ENCODE measurements at places on chromosomes 6 and 20.

GRCh38 chr6:49806145-49806544 lies 19.1 kb upstream of the PGK2 start:
- DNase-seq = no peak

- DNase-seq = no peak
Measured at GRCh38 chr6:115891750-115892149, 168.9 kb downstream of the FRK start.

DNA sequence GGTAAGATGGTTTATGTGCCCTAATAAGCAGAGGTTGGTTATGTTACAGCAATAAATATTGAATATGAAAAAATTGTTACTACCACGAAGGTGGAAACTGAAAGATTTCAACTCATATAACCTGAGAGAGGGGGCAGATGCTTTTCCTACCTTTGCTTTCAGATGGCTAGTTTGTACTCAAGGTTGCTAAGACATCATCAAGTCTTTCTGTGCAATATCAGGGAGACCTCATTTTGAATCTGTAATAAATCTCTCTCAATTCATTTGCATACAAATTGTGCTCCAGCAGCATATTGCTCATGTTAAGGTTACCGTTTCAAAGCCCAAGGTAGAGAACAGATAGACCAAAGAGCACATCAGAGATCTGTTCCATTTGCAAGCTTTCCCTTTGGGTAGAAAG lies 220.4 kb downstream of the KHDC1L start:
- DNase-seq = no peak

- no peak for DNase-seq
Measured at GRCh38 chr20:9160331-9160730, 91.4 kb downstream of the PLCB4 start.

GRCh38 chr6:110635096-110635495 lies 158.7 kb upstream of the SLC22A16 start:
- DNase-seq = no peak

DNA sequence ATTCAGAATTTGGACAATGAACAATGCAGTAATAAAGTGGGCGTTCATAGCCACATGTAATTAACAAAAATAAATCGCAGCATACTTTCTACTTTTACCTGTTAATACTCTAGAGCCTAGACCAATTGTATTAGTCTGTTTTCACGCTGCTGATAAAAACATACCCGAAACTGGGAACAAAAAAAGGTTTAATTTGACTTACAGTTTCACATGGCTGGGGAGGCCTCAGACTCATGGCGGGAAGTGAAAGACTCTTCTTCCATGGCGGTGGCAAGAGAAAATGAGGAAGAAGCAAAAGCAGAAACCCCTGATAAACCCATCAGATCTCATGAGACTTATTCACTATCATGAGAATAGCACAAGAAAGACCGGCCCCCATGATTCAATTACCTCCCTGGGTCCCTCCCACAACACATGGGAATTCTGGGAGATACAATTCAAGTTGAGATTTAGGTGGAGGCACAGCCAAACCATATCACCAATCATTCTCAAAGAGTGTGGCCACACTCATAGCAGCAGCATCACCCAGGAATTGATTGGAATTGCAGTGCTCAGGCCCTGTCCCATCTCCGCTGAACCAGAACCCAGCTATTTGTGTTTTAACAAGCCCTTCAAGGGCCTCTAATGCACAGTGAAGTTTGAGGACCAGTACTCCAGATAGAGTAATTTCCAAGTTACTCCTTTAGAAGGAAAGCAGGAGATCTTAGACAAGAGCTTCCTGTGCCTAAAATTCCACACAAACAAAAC lies 650.0 kb downstream of the KIF16B start:
- no peak for DNase-seq

DNA sequence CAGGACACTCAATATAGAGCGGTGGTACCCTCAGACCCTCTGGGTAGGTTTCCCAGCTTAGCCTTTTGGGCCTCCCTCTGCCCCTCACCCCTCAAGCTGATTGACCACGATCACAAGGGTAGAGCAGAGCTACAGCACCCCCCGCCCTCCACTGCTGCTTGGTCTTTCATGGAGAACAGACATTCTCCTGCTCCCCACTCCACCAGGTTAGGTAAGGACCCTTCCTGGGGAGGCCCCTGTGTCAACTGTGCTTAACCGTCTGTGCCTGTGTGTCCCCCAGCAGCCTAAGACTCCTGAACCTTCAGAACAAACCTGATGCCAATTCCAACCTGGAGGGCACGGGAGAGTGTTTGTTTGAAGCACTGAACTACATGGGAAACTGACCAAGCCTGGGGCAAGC lies 11.8 kb downstream of the MYH7B start:
- no peak for DNase-seq

DNA sequence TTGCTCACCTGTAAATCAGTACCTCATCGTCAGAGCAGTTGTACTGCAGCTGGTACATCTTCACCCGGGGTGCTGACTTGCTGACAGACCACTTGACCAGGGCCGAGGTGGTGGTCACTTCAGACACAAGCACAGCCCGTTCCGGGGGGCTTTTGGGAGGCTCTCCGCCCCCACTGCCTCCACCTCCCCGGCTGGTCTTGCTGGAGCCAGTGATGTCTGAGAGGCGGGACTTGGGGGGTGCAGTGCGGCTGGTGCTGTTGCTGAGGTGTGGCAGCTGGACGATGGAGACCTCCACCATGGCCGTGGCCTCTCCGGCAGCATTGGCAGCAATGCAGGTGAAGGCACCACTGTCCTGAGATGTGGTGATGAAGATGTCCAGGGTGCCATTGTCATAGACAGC lies 155.5 kb downstream of the LRFN2 start:
- DNase-seq = no peak

GRCh38 chr20:38113401-38114325 lies 51.4 kb downstream of the TGM2 start:
- DNase-seq = peak; percentile 42

DNA sequence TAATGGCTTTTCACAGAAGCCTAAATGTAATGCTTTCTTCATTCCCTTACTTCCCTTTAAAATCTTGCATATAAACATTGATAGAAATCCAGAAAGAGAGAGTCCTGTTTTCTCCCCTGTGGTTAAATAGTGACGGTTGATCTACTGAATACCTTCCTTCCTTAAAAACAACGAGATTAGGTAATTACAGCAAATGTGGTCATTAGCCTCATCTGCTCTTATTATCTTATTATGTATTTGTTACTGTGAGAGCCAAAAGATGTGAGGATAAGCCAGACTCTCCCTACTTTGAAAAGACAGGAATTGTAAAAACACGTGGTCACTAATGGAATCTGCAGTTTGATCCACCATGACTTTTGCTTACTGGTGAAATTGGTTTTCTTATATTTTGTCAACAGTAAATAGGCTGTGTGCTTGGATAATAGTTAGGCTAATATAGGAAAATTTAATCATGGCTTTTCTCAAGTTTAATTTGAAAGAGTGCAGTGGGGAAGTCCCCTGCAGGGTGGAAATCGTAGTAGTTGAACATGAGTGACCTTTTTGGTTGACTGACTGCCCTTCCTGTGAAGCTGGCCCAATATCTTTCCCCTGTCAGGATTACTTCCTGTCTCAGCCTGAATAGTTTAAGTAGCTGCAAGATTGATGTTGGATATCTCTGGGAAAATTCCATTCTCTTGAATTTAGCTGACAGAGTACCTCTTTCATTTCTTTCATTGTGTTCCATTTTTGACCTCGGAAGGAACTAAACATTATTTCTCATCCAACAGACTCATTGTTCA lies 62.8 kb downstream of the JARID2 start:
- DNase-seq = no peak

GRCh38 chr6:143061597-143062385 lies 1.1 kb downstream of the AIG1 start:
- no peak for DNase-seq

DNA sequence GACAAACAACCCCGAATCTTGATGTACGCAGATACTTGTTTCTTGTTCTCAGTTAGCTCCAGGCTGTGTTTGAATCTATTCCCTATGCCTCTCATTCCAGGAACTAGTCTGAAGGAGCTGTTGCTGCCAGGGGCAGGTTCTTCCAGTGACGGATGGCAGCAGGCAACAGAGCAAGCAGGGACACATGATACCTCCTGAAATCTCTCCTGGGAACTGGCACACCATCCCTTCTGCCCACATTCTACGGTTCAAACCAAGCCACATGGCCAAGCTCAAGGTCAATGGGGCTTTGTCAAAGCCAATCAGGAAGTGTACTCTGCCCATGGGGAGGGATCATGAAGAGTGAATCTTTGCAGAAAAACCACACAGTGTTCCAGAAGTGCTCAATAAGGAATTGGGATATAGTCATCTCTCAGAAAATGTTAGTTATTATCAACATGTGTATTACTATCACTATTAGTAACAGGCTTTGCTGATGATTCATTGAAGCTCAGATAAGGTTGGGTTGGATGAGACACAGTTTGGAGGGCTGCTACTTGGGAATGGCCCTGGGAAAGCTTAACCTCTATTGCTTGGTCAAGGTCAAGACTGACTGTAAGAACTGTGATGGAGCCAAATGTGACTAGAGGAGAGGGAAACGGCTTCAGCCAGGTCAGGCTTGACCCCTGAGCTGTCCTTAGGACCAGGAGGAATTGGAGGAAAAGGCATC lies 454.9 kb downstream of the PTPRT start:
- no peak for DNase-seq

DNA sequence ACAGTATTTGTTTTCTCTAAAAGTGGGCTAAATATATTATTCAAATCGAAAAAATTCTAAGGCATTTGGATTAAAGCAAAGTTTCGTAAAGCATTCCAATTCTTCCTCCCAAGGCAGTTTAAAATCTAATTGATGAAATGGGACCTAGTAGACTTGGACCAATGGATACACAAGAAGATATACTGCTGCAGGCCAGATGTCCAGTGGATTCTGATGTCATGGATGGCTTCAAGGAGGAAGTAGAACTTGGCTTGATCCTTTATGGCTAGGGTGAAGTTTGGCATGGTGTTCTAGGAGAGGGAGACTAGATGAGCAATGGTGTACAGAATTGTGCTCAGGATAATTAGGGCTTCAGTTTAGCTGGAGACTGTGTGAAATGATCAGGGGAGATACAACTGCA lies 559.5 kb upstream of the MMS22L start:
- DNase-seq = no peak

DNA sequence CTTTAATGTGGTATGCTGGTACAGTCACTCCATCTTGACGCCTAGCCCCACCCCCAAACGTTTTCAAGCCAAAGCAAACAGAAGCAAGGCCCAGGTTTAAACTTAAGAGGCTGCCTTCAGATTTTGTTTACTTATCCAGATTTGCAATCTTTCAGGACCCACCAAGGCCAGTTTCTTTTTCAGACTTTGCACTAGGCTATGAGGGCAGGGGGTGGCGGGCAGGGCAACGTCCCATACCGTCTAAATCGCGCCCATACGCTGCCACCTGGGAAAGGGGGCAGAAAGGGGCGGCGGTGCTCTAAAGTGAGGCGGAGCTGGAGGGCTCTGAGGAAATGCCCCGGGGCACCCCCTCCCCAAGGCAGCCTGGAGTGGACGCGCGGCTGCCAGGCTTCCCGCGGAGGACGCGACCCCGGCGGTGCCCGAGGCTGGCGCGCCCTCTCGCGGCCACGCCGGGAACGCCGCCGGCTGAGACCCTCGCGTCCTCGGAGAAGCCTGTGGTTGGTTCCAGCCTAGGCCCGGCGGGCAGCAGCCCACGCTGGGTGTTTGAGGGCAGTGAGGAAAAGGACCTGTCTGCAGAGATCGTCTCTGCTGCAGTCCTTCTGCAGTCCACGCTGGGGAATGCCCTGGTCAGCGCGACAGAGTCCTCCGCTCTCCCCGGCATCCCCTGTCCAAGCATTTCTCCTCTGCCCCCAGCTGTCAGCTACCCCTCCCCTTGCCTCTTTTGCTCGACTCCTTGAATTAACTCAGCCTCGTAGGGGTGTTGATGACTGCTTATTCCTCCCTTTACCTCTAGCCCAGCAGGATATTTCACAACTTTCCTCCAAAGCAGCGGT lies 129.2 kb upstream of the PRND start:
- DNase-seq = peak; percentile 53

DNA sequence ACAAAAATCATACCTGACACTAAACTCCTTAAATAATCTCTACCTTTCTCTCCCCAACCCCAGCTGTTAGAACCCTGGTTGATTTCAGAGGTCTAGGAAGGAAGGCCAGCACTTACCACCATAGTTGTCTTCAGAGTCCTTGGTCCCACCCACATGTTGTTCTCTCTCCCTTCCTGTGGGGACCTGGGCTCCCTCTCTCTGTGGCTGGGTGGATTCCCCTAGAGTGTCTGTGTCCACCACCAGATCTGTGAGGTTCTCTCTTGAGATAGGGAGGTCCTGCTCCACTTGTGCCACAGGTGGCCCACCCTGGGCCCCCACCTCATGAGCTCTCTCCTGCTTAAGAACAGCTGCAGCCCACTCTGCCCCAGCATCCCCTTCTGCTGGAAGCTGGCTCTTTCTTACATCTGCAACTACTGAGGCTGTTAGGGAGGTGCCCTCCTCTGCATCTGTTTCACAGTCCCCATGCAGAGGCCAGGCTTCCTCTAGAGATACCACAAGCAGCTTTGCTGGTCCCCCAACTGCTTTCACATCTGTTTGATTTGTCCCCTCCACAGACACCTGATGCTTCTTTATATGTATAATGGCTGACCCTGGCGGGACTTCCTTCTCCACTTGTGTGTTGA lies 5.2 kb downstream of the MDC1 start:
- DNase-seq = no peak

DNA sequence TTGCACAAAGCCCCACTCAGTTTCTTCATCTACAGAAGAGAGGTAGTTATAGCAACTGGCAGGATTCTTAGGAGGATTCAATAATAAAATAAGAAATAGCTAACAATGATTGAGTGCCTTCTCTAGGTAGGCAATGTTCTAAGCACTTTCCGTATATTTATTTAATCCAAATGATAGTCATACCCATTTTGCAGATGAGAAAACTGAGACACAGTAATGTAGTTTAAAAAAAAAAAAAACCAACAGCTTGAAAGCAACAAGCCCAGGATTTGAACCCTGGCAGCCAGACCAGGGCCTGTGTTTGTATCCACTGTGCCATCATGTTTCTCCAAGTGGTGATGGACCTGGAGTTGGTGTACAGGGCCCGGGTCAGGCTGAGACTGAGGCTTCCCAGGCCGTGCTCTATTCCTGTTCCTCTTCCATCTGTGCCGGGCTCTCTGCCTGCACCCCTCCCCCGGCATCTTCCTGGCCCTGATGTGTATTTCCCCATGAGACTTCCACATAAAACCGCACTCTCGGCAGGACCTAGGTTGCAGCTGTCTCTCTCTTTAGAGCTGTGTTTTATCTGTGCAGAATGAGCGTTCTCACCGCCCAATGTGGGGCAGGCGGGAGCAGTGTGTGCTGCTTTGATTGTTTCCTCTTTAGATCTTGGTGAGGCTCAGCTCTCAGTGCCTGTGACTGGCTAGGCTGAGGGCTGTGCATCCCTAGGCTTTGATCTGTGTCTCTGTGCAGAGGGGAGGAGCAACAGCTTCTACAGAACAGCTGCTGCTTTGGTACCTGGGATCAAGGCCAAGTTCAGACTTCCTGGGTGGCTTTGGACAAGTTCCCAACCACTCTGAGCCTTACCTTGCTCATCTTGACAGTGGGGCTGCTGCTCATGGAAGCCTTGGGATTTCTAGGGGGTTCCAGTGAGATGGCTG lies 49.5 kb downstream of the TOX2 start:
- DNase-seq = peak; percentile 94
